Glutamatergic neuron (in vitro differentiated cells): ENCODE measurements at places on chromosomes 3 and 15.

DNA sequence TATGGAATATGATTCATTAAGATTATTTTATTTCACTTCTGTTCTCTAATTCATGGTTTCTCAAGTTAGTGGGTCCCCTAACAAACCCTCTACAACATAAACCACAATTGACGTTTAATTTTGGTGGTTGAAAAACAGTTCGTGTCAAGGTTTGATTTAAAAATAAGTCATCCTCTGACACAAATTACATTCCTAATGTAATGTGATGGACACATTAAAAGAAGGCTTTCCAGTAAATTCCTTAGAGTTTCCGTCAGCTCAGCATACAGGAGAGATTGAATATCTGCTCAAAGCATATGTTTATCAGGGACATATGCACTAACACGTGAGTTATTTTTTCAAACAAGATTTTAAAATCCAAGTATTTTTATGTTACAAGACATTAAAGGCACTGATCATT, 626.5 kb upstream of the ADAMTS9 start:
- H3K4me1 ChIP-seq = no peaks in the 10 kb centered on the region
- H3K36me3 ChIP-seq = peaks cover 5% of the 10 kb centered on the region
- H3K27ac ChIP-seq = no peak overlapping the region
- H3K27me3 ChIP-seq = no peaks in the 10 kb centered on the region
- DNase-seq = no peak

DNA sequence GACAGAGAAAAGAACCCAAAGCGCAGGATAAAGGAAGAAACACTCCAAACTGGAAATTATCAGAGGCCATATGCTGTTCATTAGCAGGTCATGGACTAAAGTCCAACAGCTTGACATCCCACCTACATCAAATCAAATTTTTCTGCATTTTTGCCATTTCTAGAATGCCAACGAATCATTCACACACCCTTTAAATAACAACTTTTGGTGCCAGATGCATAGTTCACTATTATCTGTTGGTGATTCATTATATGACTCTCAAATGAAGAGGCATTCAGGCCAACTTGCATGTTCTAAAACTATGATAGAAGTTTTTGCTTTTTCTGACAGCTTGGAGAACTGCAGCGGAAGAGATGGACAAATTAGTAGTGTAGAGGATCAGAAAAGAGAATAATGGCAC, 529.8 kb upstream of the NAALADL2 start:
- no peak for DNase-seq
- H3K36me3 ChIP-seq = no peaks in the 10 kb centered on the region
- H3K4me1 ChIP-seq = peaks cover 6% of the 10 kb centered on the region
- no peak overlapping the region for H3K4me3 ChIP-seq
- H3K27ac ChIP-seq = no peak overlapping the region
- no peaks in the 10 kb centered on the region for H3K27me3 ChIP-seq

DNA sequence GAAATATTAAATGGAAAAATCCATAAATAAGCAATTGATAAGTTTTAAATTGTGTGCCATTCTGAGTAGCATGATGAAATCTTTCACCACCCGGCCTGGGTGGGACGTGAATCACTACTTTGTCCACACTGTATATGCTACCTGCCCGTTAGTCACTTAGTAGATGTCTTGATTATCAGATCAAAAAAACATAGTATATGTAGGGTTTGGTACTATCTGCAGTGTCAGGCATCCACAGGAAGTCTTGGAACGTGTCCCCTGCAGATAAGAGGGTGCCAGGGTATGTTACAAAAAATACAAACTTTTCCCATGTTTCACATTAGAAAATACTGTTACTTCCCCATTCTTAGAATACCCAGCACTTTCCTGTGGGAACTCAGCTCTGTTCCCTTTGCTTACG, 35.2 kb downstream of the FAM81A start:
- no peaks in the 10 kb centered on the region for H3K36me3 ChIP-seq
- no peak for DNase-seq
- H3K4me3 ChIP-seq = no peak overlapping the region
- H3K27me3 ChIP-seq = no peaks in the 10 kb centered on the region
- no peaks in the 10 kb centered on the region for H3K4me1 ChIP-seq
- H3K27ac ChIP-seq = no peak overlapping the region

DNA sequence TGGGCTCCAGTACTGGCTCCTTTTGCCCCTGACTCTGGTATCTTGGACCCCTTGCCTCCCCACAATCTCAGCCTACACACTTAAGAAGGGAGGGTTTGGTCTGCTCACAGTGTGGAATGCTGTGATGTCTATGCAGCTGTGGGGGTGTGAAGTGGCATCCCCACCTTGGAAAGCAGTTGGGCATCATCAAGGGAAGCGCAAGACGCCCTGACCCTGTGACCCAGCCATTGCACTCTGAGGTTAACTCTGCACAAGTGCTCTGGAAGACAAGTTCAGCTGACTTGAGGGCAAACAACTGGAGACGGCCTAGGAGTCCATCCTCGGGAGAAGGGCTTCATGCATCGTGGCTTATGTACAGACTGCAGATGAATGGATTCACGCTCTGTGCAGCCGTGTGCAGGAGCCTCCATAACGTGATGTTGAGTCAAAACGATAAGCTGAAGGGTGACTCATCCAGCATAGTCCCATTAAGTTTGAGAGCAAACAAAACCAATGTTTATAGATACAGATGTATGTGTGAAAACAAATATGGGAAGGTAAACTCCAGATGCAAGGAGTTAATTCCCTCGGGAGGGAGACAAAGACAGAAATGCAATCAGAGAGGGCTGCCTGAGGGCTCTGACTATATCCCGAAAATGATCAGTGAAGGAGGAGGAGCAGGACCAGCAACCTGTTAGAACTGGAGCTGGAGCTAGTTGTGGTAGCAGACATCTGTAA, 86.8 kb downstream of the LSM3 start:
- no peak for DNase-seq
- peaks cover 19% of the 10 kb centered on the region for H3K4me1 ChIP-seq
- H3K4me3 ChIP-seq = no peak overlapping the region
- H3K27ac ChIP-seq = no peak overlapping the region
- peaks cover 10% of the 10 kb centered on the region for H3K27me3 ChIP-seq
- no peaks in the 10 kb centered on the region for H3K36me3 ChIP-seq

GRCh38 chr3:137134431-137134830, 176.6 kb downstream of the IL20RB start:
- no peaks in the 10 kb centered on the region for H3K36me3 ChIP-seq
- H3K27ac ChIP-seq = no peak overlapping the region
- DNase-seq = no peak
- H3K27me3 ChIP-seq = peaks cover 3% of the 10 kb centered on the region
- peaks cover 15% of the 10 kb centered on the region for H3K4me1 ChIP-seq

DNA sequence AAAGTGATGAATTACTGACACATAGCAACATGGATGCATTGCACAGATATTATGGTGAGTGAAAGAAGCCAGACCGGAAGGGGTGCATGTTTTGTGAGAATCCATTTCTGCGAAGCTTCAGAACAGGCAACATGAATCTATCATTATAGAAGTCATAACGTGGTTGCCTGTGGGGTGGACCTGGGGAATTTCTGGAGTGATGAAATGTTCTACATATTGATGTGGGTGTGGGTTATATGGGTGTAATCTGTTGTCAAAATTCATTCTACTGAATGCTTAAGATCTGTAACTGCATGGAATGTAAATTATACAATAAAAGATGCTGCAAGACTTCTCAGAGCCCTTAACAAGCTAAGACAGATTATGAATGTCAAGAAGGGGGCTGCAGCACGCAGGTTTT, 25.2 kb upstream of the TSPAN3 start:
- no peak for DNase-seq
- peaks cover 20% of the 10 kb centered on the region for H3K4me1 ChIP-seq
- peaks cover 6% of the 10 kb centered on the region for H3K27me3 ChIP-seq

DNA sequence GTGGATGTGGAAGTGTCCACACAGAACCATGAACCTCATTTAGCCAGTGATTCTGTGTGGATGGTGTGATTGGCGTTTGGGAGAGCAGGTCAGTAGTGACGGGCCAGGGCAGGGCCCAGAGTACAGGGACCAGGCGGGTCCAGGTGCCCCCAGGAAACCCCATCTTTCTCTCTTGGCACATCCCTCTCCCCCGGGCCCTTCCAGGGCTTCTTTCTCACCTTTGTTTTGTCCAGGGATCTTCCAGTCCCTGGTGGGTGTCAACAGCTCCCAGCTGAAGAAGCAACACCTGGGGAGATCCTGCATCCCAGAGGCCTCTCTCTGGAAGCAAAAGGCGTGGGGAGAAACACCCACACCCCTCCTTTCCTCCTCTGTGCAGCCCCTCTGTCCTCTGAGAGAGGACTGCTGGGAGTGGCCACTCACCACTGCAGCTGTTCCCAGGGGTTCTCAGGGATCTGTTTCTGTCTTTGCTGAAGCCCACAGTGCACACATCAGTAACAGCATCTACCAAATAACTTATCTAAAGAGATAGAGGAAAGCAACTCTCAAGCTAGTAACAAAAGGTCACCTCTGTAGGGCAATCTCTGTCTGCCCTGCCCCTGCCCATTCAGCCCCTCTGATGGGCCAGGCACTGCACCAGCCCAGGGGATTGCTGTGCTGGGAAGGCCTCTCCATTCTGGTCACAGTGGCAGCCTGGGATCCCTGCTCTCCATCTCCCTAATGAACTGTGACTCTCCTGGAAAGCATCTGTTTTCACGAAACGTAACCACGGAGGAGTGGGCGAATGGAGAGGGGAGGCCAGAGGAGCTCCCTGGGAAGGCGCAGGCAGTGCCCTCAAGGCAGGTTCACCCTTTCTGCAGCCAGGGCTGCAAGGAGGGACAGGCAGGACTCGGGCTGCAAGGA, 98.3 kb upstream of the ALDH1A3 start:
- H3K27me3 ChIP-seq = peaks cover 5% of the 10 kb centered on the region
- H3K4me1 ChIP-seq = peaks cover 2% of the 10 kb centered on the region
- no peak overlapping the region for H3K4me3 ChIP-seq
- no peaks in the 10 kb centered on the region for H3K36me3 ChIP-seq

DNA sequence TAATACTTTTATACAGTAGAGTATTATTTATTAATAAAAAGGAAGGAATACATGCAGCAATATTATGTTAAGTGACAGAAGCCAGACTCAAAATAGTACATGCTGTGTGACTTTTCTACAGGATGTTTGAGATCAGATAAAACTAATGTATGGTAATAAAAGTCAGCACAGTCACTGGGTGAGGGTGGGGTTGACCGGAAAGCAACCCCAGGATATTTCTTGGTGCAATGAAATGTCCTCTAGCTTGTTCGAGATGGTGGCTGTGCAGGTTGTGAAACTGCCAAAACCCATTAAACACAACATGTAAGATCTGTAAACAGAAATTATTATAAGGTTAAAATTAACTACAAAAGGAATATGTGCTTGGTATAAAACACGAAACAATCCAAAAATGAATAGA, 20.8 kb upstream of the ALDH1L1 start:
- DNase-seq = no peak
- H3K4me3 ChIP-seq = no peak overlapping the region
- H3K27ac ChIP-seq = no peak overlapping the region

- H3K4me3 ChIP-seq = no peak overlapping the region
- no peak overlapping the region for H3K27ac ChIP-seq
- H3K36me3 ChIP-seq = no peaks in the 10 kb centered on the region
- H3K4me1 ChIP-seq = no peaks in the 10 kb centered on the region
- DNase-seq = no peak
- peaks cover 7% of the 10 kb centered on the region for H3K27me3 ChIP-seq
Observed at GRCh38 chr15:88428053-88428452, 39.1 kb downstream of the MRPL46 start.

GRCh38 chr3:188796122-188796631, 375.6 kb upstream of the TPRG1 start:
- no peak overlapping the region for H3K27ac ChIP-seq
- no peak overlapping the region for H3K4me3 ChIP-seq
- H3K27me3 ChIP-seq = peaks cover 2% of the 10 kb centered on the region
- no peaks in the 10 kb centered on the region for H3K36me3 ChIP-seq
- no peak for DNase-seq

GRCh38 chr3:4570840-4571621, 77.9 kb downstream of the ITPR1 start:
- H3K36me3 ChIP-seq = no peaks in the 10 kb centered on the region
- DNase-seq = no peak
- peaks cover 2% of the 10 kb centered on the region for H3K4me1 ChIP-seq
- H3K27me3 ChIP-seq = no peaks in the 10 kb centered on the region
- H3K27ac ChIP-seq = no peak overlapping the region

DNA sequence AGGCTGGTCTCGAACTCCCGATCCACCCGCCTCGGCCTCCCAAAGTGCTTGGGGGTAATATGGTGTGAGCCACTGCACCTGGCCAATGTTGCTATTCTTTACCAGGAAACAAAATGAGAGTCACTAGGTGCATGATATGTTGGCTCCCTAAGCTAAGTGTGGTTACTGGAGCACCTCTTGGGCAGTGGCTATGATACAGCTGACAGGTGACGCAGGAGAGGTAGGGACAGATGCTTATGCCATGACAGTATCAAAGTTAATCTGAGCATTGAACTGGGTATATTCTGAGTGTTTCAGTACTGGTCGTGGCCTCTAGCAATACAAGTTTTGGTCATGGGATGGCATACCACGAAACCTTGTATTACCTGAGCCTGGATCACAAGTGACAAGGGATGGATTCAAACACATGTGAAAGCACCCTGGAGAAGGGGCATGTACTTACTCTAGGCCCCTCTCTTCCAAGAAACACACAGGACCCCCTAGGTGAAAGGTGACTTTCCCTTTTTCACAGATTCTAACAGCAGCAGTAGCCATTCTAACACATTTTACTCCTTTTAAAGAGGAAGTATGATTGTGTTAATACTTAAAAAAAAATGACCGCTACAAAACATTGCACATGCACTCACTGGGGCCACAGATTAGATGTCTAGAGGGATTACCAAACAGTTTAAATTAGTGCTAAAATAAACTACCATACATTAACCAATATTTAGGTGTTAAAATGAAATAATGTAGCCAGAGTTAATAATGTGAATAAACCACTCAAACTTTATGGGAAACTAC, 467.3 kb downstream of the SHQ1 start:
- H3K27ac ChIP-seq = no peak overlapping the region
- no peaks in the 10 kb centered on the region for H3K36me3 ChIP-seq
- no peak overlapping the region for H3K4me3 ChIP-seq
- no peak for DNase-seq

DNA sequence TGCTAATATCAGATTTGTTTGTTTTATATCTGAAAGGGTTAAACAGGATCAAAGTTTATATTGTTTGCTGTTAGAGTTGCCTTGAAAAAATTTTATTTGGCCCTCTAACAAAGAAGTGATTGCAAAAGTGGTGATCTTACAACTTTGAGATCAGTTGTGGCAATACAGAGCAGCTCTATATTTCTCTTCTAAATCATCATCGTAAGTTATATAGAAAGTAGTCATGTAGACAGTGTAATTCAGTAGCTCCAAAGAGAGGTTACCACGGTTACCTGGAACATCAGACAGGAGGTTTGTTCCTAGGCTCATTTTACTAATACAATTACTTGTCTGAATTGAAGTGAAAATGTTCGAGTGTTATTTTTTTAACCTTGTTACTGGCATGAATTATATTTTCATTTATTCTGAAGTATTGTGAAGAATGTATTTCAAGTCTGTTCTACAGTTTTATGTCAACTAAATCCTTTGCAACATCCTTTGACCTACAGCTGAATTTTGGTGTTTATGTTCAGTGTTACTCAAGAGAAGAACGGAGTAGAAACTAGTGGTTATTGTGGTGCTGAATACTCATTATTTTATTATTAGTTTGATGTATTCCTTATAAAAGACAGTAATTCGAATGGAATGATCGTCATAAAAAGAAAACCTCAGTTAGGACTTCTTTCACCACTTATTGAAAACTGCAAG, 214.2 kb downstream of the NAALADL2 start:
- H3K4me3 ChIP-seq = no peak overlapping the region
- H3K4me1 ChIP-seq = peaks cover 5% of the 10 kb centered on the region
- DNase-seq = no peak
- H3K36me3 ChIP-seq = no peaks in the 10 kb centered on the region
